HTR-8/SVneo (cell line): ENCODE measurements at places on chromosomes 12 and 14.

GRCh38 chr12:52832985-52833905 is 866 bp downstream of the KRT79 start:
- no peak for DNase-seq

- no peak for DNase-seq
These were observed 66.7 kb upstream of the RBM19 start for GRCh38 chr12:114032801-114033200.

- no peak for DNase-seq
These were observed 148.0 kb downstream of the APAF1 start for GRCh38 chr12:98793121-98793520.

GRCh38 chr12:4809449-4810218 is 89.4 kb downstream of the GALNT8 start:
- DNase-seq, result no peak

DNA sequence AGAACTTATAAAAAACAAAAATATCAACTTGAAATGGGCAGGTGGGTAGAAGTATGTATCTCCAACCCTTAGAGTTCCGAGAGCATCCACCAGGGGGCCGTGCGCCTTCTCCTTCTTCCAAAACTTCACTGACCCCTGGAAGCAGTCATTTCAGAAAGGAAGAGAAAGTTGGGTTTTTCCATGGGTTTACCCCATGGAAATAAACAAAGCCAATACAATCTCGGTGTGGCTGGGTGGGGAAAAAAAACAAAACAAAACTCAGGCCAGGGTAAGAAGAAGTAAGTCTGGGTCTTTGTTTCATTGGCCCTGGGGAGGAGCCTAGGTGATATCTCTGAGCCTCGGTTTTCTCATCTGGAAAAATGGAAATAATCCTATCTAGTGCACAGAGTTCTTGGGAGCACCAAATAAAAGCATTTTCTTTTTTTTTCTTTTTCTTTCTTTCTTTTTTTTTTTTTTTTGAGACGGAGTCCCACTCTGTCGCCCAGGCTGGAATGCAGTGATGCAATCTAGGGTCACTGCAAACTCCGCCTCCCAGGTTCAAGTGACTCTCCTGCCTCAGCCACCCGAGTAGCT is 33.6 kb upstream of the HNF1A start:
- peak; percentile 62 for DNase-seq

DNA sequence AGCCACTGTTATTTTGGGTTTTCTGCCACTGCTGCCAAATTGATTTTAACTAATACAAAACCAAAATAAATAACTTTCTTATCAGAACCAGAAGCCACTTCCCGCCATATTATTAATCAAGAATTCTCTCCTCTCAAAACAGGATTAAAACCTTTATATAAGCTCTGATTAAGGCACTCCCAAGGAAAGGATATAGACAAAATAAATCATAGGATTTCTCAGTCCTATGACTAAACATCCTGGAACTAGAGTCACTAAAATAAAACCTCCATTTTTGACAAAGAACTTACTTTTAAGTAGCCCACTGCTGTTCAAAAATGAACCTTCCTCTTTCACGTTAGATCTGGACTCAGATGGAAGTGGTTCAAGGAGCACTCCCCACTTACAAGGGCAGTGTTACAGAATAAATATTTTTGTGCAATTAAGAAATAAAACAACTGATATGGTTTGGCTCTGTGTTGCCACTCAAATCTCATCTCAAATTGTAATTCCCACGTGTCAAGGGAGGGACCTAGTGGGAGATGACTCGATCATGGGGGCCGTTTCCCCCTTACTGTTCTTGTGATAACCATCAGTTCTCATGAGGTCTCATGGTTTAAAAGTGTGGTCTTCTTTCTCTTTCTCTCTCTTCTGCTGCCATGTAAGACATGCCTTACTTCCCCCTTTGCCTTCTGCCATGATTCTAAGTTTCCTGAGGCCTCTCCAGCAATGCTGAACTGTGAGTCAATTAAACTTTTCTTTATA is 26.4 kb downstream of the GXYLT1 start:
- DNase-seq, result no peak

GRCh38 chr14:63647696-63648410 is 6.2 kb upstream of the WDR89 start:
- no peak for DNase-seq

DNA sequence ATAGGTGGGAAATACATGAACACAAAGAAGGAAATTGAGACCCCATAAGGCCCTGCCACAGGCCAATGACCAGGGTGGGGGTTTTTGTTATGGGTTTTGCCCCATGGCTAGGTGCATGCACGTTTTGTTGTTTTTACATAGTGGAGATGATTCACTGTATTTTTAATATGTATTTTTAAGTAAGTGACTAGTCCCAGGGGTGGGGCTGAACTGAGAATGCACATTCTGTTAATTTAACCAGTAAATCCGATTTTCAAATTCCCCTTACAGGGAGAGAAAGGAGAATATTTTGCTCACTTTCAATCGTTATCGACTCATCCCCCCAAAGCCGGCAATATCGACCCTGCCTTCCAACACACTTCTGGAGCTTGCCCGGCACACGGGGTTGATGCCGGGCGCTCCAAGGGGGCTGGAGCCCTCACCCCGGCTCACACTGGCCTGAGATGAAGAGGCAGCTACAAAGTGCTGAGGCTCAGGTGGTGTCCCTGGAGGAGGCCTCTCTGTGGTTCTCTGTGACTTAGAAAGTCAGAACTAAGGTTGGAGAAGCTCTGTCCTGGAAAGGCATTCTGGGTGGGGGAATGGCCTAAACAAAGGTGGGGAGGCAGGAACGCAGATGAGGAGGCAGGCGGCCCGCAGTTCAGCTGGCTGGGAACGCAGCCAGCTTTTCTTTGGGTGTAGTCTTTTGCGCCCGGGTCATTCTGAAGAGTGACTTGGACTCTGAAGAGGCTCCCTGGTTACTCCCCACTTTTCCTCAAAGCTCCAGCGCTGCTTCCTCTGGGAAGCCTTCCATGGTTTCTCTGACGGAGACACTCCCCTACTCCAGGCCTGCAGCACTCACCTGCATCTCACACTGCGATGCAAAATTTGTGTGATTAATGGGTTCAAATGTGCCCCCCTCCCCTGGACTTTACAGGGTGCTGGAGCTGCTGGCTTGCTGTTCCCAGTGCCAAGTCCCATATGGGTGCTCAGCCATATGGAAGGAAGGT is 50.7 kb upstream of the DLK1 start:
- no peak for DNase-seq

GRCh38 chr12:128549601-128550218 is 274.0 kb downstream of the SLC15A4 start:
- DNase-seq, result no peak

- no peak for DNase-seq
These were observed 34.3 kb downstream of the KLRD1 start for GRCh38 chr12:10341892-10342509.

- DNase-seq, result peak; percentile 51
These were observed 31.7 kb downstream of the ATP2A2 start for GRCh38 chr12:110312581-110313360.

- DNase-seq, result peak; percentile 20
These were observed 57.1 kb downstream of the ZDHHC17 start for GRCh38 chr12:76820888-76821482.

- DNase-seq, result no peak
These were observed 337 bp downstream of the ZC2HC1C start for GRCh38 chr14:75069811-75070145.

- no peak for DNase-seq
These were observed 304.7 kb downstream of the SSPN start for GRCh38 chr12:26499979-26500640.

DNA sequence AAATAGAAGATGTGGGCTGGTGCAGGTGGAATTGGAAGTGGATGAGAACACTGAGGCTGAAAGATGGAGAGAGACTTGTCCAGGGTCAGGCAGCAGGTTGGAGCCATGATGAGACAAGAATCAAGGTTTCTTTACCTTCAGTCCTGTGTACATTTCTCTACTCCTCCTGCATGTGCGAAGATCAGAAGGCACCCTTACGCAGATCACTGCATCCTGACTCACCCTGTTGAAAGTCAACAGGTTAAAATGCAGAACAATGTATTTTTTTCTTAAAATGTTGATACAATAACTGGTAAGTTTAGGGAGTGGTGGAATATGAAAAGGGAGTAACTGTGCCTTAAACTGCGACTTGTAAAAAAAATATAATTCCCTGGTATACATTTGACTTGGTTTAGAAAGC is 47.8 kb downstream of the TESPA1 start:
- no peak for DNase-seq

GRCh38 chr14:95398630-95399547 is 79.2 kb upstream of the CLMN start:
- no peak for DNase-seq

GRCh38 chr12:627285-627684 is 36.0 kb downstream of the NINJ2 start:
- no peak for DNase-seq

GRCh38 chr12:68121143-68121542 is 38.4 kb downstream of the IFNG start:
- no peak for DNase-seq

GRCh38 chr12:88720785-88721650 is 140.7 kb upstream of the KITLG start:
- no peak for DNase-seq

DNA sequence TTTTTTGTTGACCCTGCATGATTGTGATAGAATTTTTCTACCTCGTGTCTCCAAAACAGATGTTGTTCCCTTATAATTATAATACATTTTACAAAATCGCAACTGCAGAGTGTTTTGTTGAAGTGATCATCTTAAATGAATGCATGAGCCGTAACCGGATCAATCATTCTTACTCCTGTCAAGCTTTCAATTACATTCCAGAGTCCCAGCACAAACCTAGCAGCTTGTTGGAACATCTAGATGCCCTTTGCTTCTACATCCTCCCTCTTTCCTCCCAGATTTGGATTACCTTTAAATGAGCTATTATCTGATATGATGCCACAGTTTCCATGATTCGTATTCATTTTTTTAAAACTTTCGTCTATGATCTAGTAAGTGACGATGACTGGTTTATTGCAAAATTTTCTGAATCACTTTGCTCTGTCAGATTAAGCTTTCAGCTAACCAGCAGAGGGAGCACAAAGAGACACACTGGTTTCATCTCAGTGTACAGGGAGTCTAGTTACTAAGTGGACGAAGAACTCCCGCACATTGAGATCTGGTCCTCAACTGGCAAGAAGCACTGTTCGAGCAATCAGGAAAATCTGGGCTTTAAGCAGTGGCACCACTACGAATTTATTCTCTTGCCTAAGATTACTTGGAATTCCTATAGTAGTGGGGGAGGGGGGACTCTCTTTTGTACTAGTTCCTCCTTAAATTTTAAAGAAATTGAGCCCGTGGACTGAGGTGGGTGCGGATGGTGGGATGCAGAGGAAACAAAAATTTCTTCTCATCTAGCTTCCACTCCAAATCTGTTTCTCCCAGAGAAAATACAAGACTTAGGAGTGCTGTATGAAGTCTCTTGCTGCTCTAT is 40.9 kb downstream of the TSHR start:
- DNase-seq, result peak; percentile 67

DNA sequence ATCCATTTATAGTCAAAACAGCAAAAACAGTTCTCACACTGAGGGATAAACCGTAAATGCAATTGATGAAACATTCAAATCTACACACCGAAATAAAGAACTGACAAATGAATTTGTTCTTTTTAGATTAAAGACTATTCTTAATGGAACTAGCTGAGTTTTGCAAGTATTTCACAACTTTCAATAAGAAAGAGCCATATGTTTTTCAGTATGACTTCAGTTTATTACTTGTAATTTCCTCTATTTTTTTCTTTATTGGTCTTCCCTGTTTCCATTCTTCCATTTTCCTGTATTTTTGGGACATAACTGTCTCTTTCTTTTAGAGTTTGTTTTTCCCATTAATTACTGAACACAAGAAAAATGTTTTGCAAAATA is 4.3 kb downstream of the BCAT1 start:
- DNase-seq, result no peak

- DNase-seq, result no peak
These were observed 96.7 kb downstream of the SLC25A47 start for GRCh38 chr14:100419856-100420255.

- no peak for DNase-seq
These were observed 45.0 kb upstream of the VASH1 start for GRCh38 chr14:76716285-76716684.

GRCh38 chr14:52700701-52701172 is 5.4 kb upstream of the ERO1A start:
- no peak for DNase-seq

DNA sequence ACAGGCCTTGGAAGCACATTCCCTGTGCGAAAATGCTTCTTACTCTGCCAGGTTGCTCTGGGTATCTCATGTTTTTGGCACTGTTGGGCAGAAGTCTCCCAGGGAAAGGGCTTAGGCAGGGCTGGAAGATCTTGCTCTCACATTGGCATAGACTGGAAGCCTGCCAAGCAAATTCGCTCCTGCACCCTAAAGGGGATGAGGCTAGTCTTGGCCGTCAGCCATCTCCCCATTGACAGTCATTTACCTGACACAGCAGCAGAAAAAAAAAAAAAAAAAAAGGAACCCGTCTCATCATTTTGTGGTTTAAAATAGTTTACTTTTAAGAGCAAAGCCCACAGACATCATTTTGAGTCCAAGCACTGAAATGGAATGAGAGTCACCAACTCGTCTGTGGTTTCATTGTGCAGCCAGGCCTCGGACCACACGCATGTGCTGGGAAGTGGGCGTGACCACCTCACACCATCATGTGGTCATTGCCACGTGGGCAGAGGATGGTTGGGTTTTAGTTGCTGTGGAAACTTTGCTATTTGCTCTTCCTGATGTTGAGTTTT is 84.8 kb downstream of the NRXN3 start:
- peak; percentile 52 for DNase-seq

DNA sequence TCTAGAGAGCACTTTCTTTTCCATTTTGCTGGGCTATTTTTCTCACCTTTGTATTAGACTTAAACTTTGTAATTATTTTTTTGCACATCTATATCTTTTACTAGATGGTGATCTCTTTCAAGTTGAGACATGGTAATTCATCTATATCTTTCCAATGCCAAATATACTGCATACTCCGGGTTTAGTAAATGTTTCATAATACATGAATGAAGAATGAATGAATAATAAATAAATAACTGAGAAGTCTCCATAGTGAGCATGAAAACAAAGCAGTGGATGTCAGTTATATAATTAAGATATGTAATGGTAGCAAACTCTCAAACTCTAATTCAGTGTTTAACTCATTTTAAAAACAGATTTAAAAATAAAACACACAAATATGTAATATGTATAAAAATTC is 342.5 kb upstream of the KITLG start:
- no peak for DNase-seq

GRCh38 chr12:105322070-105322469 is 8.4 kb upstream of the C12orf75 start:
- DNase-seq, result no peak

- no peak for DNase-seq
These were observed 155.8 kb downstream of the NTF3 start for GRCh38 chr12:5587711-5588121.
